ENCODE measurements at places on chromosomes 7 and 10.

- DNase-seq = no peak
These were observed 25.6 kb downstream of the PRLHR start for GRCh38 chr10:118569882-118570252.

- no peak for DNase-seq
These were observed 51.5 kb downstream of the IMMP2L start for GRCh38 chr7:111510584-111511378.

DNA sequence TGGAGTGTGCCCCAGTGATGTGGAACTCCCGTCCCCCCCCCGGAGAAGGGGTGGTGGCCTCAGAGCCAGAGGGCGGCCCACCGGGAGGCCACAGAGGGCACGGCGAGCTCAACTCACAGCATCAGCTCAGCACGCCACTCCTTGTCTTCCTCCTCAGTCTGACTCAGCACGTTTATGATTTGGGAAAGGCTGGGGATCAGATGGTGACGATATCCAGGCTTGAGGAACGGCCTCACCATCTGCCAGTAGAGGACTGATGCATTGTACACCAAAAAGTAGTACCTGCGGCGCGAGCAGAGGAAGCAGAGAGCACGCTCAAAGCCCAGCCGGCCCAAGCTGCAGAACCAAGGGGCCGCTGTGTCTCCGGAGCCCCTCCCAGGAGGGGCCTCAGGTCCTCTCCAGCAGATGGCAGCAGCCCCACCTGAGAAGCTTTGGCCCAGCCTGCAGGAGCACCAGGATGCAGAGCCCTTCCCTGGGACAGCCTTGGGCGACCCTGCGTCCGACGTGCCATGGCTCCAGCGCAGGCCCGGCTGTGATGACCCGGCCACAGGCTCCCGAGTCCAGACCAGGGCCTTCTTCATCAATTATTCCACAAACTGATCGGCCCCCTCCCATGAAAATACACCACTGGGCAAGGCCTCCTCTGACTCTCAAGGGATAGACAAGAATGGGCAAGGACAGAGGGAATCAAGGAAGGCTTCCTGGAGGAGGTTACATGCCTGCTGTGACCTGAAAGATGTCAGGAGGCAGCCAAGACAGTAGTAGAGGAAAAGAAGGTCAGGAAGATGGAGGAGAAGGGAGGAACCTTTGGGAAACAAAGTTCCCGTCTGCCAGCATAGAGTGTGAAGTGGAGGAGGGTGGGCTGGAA, 3.7 kb downstream of the CFAP46 start:
- no peak for DNase-seq

DNA sequence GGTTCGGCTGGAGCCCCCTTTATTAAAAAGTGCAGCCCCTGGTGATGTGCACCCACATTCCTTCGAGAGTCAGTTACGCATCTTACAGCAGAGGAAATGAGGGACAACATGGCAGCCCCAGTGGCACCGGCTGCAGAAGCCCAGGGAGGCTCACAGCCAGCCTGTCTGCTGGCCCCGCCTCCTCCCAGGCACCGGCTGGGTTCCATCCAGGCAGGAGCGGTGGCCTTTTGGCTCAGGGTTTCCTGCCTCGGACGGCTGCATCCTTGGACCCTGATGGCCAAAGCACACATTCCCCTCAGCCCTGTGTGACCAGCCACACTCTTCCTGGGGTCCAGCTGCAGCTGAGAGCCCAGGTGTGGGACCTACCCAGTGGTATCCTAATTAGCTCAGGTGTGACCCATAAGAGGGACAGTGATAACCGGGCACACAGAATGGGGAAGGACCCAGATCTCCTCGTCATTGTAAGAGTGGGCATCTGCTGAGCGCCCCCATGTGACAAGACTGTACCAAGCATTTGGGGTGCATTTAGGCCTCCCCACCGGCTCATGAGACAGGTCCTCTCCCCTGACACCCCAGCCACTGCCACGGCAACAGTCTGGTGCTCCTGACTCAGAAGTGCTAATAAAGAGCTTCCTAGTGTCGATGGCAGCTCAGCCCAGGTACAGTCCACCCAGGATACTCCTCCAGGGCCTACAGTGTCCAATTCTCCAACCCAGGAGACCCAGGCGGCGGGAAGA, 63.3 kb upstream of the CHST15 start:
- no peak for DNase-seq

GRCh38 chr7:2115760-2116447, 116.8 kb downstream of the MAD1L1 start:
- peak; percentile 91 for DNase-seq

GRCh38 chr10:119619215-119619614, 22.5 kb upstream of the TIAL1 start:
- no peak for DNase-seq

DNA sequence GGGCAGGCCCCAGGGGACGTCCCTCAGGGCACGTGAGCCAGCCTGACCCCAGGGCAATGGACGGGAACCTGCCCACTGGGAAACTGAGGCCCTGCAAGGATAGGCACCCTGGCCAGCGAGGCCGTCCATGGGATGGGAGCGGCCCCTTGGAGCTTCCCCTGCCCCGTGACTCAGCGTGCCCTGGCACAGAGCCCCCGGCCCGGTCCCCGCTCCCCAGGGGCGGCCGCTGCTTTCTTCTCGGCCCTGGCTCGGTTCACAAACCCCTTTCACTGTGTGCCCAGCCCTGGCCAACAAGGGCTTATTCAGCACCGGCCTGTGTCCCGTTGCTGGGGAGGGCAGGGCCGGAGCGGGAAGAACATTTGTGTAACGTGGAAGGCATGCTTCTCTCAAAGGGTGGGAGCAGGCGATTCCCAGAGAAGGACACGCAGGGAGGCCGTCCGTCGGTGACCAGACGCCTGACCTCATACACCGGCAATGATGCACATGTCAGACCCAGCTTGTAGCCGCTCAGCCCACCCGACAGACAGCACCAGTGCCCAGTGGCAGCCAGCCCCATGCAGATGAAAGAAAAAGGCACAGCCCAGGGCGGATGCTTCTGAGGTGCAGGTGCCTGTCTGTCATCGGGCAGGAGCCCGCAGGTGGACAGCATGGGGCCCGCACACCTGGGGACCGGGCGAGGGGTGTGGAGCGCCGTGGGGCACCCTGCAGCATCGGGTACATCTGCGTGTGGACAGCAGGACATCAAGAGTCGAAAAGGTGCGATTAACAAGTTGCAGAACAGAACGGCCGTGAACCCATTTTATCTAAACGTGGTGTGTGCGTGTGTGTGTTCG, 94.5 kb downstream of the PDGFA start:
- no peak for DNase-seq

DNA sequence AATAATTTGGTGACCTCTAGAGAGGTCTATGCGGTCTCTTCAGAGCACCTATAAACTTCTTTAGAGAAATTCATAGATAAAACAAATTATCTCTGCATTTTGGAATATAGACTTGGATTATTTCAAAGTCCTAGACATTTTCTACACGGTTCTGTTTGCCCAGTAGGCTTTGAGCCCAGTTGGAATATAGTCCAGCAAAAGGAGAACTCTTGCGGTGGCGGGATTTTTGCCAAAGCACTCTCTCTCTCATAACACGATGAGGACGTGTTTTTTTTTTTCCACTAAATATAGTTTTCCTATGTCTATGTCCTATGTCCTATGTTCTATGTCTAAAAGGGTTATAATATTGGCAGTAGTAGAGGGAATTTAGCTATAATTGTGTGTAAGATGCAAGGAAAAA, 164.9 kb upstream of the AGR3 start:
- DNase-seq = no peak

- DNase-seq = no peak
These were observed 64.9 kb upstream of the RELN start for GRCh38 chr7:104054362-104054761.

DNA sequence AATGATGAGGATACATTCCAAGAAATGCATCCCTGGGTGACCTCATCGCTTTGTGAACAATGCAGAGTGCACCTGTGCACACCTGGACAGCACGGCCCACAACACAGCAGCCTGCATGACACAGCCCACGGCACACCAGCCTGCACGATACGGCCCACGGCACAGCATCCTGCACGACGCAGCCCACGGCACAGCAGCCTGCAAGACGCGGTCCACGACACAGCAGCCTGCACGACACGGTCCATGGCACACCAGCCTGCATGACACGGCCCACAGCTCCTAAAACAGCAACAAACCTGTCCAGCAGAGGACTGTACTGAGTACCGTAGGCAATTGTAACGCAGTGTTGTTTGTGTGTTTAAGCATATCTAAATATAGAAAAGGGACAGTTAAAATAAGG, 134.7 kb upstream of the PPP2R2D start:
- no peak for DNase-seq

DNA sequence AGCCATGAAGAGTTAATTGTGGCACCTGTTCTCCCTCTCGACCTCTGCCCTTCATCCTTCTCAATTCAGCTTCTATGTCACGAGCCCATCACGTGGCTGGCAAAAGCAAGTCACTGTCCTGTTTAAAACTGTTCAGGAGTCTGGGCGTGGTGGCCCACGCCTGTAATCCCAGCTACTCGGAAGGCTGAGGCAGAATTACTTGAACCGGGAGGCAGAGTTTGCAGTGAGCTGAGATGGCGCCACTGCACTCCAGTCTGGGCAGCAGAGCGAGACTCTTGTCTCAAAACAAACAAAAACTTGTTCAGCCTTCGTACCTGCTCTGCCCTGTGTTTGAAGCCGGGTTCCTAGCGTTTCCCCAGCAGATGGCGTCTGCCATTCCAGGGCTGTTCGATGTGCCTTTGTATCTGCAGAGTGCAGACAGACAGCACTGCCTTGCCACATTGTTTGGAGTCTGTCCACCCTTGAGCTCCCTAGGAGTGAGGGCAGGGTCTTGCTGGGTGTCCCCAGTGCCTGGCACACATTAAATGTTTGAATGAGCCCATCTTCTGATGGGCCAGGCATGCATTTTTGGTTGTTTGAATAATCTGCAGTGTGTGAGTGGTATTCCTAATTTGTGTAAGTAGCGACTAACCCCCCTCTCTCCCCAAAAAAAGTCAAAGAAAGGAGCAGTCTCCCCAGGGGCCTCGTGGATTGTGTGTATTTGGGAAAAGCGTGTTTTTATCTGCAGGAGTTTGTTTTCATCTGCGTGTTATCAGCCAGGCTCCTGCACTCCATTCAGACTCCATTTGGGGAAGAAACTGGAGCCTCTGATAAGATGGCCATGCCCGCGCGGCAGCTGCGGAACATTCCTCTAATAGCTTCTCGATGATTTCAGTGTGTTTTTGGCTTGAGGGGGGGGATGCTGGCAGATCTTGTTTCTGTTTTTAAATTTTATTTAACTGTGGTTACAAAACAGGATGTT, 61.2 kb downstream of the DNAJB6 start:
- peak; percentile 77 for DNase-seq

GRCh38 chr7:25720427-25720826, 431.6 kb upstream of the NFE2L3 start:
- DNase-seq = no peak

GRCh38 chr7:26087321-26088091, 64.5 kb upstream of the NFE2L3 start:
- peak; percentile 38 for DNase-seq

DNA sequence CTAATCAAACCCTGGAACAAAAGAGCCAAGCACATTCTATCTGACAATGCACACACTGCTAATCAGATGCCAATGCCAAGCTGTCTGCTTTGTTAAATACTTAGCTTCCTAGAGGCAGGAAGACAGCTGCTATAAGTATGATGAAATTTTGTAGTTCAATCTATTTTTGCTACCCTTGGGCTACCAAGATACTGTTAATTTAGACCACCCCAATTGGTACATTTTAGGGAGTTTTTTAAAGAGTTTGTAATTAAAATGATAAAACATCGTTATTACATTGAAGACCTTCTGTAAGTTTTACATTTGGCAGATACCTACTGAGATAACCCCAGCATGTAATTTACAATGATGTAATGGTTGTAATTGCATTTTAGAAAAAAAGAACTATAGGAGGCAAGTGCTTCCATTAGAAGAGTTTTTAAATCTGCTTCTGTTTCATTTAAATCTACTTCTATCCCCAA, 268.5 kb downstream of the ADK start:
- DNase-seq = no peak

DNA sequence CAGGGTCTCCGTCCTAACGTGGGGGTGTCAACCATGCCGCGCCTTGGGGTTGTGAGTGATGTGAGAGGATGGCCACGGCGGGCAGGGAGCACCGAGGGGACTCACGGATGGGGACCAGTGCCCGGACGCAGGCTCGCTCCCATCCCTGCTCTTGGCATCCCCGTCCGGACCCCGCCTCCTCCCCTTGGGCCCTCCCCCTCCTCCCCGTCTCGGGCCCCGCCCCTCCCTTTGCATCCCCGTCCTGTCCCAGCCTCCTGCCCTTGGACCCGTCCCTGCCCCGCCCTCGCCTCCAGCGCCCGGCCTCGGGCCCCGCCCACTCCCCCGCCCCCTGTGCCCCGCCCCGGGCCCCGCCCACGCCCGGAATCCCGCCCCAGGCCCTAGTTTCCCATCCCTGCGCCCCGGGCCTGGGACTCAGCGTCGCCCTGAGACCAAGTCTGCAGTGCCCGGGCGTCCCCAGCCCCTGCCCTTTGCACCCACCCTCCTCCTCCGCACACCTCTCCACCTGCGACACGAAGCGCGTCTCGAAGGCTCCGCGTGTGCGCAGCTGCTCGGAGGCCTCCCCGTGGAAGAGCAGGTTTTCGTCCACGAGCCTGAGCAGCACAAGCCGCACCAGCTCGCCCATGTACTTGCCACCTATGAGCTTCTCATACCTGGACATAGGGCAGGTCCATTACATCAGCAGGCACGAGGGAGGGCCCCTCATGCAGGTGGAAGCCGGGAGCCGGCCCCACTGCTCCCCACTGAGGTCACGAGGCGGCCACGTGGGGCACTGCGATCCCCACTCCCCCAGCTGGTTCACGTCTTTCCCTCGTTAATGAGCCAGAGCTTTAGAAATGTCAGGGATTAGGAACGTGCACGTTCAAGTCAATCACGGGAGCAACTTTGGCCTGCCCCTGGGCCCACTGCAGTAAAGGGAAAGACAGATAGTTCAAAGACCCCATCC, 5.1 kb upstream of the MYL7 start:
- peak; percentile 40 for DNase-seq

GRCh38 chr10:11224792-11225416, 207.2 kb downstream of the CELF2 start:
- no peak for DNase-seq

DNA sequence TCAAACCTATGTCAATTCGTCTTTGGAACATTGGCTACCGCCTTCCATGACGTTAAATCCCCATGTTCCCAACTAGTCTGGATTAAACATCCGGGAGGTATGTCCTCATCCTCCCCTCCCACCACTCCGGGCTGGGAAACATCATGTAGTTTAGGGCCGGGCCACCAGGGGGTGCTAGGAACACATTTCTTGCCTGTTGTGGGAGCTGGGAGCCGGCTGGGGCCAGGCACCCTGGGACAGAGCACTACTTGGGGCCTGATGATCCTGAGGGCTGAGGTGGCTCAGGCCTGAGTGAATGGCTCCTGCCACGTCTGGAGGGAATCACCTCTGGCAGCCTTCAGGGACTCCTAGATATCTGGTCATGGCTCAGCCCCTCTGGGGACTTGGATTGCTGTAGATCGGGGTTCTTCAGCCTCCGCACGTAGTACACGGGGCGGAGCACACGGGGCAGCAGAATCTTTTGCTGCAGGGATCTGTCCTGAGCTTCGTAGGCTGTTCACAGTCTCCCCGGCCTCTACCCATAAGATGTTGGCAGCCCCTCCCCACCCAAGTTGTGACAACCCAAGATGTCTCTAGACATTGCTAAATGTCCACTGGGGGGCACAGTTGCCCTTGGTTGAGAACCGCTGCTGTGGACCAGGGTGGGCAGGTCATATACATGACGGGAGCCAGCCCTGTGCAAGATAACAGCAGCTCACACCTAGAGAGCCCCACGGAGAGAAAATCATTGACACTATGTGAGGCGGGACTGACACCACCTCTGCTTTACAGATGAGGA, 141.2 kb upstream of the ZNF716 start:
- no peak for DNase-seq

- DNase-seq = no peak
These were observed 109.0 kb upstream of the VIPR2 start for GRCh38 chr7:159253657-159254056.

- peak; percentile 14 for DNase-seq
These were observed 74.7 kb downstream of the ABCA13 start for GRCh38 chr7:48245751-48246472.
